ENCODE measurements at places on chromosomes 7 and 10. TPM values are rescaled to one million over a fixed set of nuclear protein-coding genes. Genes with fewer than 3 reads are reported as not detected.
A peak's percentile ranks its signal among the peaks of the same experiment; 100 is the strongest.

- peaks cover 73% of the 10 kb centered on the region for H3K27me3 ChIP-seq
- H3K4me1 ChIP-seq = peaks cover 14% of the 10 kb centered on the region
- H3K4me3 ChIP-seq = peak overlapping the region; percentile 85
- no peaks in the 10 kb centered on the region for H3K36me3 ChIP-seq
- peak overlapping the region; percentile 80 for H3K27ac ChIP-seq
- no peak for DNase-seq
These were observed 91.2 kb upstream of the PAX2 start for GRCh38 chr10:100653957-100654781.

DNA sequence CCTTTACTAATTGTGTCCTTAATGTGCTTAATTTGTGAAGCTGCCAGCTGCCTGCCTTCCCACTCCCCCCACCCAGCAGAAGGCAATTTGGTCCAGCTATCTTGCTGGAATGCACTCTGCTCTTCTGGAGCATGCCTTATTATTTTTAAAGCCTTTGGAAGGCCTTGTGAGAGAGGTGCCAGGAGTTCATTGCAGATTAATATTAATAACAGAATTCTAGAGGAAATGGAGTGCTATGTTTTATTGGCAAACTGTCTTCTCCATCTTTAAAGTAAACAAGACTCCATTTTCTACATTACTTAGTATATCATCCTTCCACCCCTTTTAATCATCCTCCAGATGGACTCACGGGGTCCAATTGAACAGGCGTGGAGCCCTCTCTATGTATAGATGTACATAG lies 50.8 kb upstream of the ZNF32 start:
- H3K27me3 ChIP-seq = peaks cover 6% of the 10 kb centered on the region
- H3K27ac ChIP-seq = no peak overlapping the region
- H3K36me3 ChIP-seq = no peaks in the 10 kb centered on the region
- no peak overlapping the region for H3K4me3 ChIP-seq

GRCh38 chr10:131571346-131571745 lies 259.8 kb upstream of the TCERG1L start:
- peaks cover 13% of the 10 kb centered on the region for H3K27me3 ChIP-seq
- DNase-seq = peak; percentile 42
- no peak overlapping the region for H3K4me3 ChIP-seq
- H3K27ac ChIP-seq = no peak overlapping the region
- H3K4me1 ChIP-seq = no peaks in the 10 kb centered on the region
- no peaks in the 10 kb centered on the region for H3K36me3 ChIP-seq

GRCh38 chr7:112414855-112415490 lies 35.3 kb upstream of the IFRD1 start:
- no peaks in the 10 kb centered on the region for H3K36me3 ChIP-seq
- no peaks in the 10 kb centered on the region for H3K27me3 ChIP-seq
- peaks cover 6% of the 10 kb centered on the region for H3K4me1 ChIP-seq

DNA sequence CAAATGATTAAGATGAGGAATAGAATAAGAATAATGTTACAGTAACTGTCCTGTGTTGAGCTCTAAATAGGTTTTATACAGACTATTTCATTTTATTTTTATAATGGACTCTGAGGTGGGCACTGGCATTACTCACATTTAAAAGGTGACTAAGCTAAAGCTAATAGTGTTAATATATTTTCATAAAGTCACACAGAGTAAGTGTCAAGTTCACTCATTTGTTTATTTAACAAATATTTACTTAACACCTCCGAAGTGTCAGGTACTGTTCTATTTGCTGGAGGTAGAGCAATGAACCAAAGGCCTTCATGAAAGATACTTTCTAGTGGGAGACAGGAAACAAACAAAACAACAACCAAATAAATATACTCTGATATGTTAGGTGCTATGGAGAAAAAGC lies 44.0 kb downstream of the ASB4 start:
- H3K36me3 ChIP-seq = no peaks in the 10 kb centered on the region
- H3K4me3 ChIP-seq = no peak overlapping the region
- peaks cover 18% of the 10 kb centered on the region for H3K4me1 ChIP-seq
- H3K27me3 ChIP-seq = peaks cover 14% of the 10 kb centered on the region

GRCh38 chr7:50416527-50417182 lies 33.5 kb downstream of the FIGNL1 start:
- no peak overlapping the region for H3K4me3 ChIP-seq
- H3K36me3 ChIP-seq = no peaks in the 10 kb centered on the region
- no peak for DNase-seq
- no peak overlapping the region for H3K27ac ChIP-seq
- peaks cover 3% of the 10 kb centered on the region for H3K27me3 ChIP-seq

GRCh38 chr7:139682136-139683013 lies 95.4 kb downstream of the HIPK2 start:
- H3K4me3 ChIP-seq = no peak overlapping the region
- no peak for DNase-seq
- H3K27ac ChIP-seq = peak overlapping the region; percentile 53
- H3K27me3 ChIP-seq = no peaks in the 10 kb centered on the region
- peaks cover 39% of the 10 kb centered on the region for H3K36me3 ChIP-seq

GRCh38 chr10:27746397-27747095 lies 927 bp upstream of the MKX start:
- peak overlapping the region; percentile 81 for H3K4me3 ChIP-seq
- peaks cover 94% of the 10 kb centered on the region for H3K27me3 ChIP-seq
- no peak overlapping the region for H3K27ac ChIP-seq

DNA sequence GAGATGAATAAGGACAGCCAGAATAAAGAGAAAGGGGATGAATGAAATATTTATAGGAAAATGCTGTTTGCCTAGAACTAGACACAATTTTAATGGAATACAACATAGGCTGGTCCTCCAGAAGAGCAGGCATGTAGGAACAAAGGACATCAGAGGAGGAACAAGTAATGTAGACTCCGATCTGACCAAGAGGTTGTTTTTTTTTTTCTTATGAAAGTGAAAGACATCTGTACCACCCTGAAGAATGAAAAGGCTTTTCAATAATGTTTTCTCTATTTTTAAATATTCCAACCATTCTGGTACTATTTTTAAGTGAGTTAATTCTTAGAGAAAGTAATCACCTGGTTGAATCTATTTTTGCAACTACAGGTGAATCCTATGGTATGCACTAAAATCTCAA lies 136.9 kb upstream of the PTN start:
- H3K4me1 ChIP-seq = peaks cover 4% of the 10 kb centered on the region
- H3K27me3 ChIP-seq = peaks cover 4% of the 10 kb centered on the region
- H3K36me3 ChIP-seq = no peaks in the 10 kb centered on the region
- H3K27ac ChIP-seq = no peak overlapping the region

The PLAC9 gene
- total RNA-seq = 8.2 TPM

The CHST15 gene
- total RNA-seq = 56.2 TPM

The PRR15 gene
- 36.0 TPM for total RNA-seq

The ZNF467 gene
- 16.7 TPM for total RNA-seq

The SEMA3A gene
- 28.2 TPM for total RNA-seq
